Activated CD4-positive, alpha-beta T cell treated with anti-CD3 and anti-CD28 coated beads, Interleukin-2, amount 50 U/mL, for 16 hours (primary cell): ENCODE measurements at places on chromosomes 1 and 21.

DNA sequence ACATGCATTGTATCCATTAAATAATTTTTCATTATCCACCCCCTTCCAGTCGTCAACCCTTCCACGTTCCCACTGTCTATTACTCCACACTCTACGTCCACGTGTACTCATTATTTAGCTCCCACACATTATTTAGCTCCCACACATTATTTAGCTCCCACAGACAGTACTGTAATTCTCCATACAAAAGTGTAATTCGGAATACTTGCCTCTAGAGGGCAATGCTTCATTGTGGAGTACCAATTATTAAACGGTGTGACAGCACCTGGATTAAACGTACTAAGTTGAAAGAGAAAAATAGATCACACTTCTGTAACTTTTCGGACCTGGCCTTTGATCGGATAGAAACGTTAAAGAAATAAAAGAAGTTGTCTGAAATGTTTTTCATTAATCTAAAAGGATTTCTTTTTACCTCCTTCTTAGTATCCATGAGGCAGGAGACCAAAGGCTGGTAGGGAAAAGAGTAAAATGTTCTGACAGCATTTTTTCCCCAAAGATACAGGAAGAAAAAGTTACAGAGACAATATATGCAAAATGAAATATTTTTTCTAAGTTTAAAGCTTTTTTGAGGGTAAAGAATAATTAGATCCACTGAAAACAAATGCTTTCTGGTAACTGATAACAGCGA, 99.2 kb downstream of the LHX8 start:
- DNase-seq = peak; percentile 35

- peak; percentile 87 for DNase-seq
These were observed 12.7 kb upstream of the C1orf167 start for GRCh38 chr1:11749203-11749689.

GRCh38 chr1:40890771-40891170, 28.6 kb upstream of the CITED4 start:
- no peak for DNase-seq

- no peak for DNase-seq
These were observed 21.2 kb upstream of the UBE2U start for GRCh38 chr1:64182207-64182606.

DNA sequence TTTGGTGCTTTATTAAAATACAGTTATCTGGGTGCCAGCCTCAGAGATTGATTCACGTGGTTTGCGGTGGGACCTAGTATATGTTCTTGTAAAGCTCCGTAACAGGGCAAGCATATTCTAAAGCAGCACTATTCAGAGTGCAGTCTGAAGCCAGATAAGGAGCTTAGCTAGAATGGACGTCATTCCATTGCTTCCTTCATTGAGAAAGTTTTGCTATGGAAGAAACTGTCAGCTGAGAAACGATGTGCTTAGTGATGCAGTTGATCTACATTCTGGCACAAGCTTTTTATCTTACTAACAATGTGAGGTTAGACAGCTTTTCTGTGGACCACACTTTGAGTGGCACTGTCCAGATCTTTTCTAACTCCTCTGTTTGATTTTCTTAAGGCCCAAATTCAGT, 26.2 kb downstream of the SLC44A3 start:
- no peak for DNase-seq

DNA sequence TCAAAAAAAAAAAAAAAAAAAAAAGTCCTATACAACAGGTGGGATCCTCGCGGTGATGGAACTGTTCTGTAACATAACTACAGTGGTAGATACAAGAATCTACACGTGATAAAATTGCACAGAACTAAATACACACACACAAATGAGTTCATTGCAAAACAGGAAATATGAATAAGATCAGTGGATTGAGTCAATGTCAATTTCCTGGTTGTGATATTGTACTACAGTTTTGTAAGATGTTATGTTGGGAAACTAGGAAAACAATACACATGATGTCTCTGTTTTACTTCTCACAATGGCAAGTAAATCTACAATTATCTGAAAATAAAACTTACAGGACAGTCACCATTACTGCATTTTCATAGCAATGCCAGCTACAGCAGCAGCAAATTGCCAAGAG, 59.8 kb downstream of the ITGB3BP start:
- peak; percentile 26 for DNase-seq
